Stromal cell of bone marrow (primary cell): ENCODE measurements at places on chromosomes 6 and 20.

DNA sequence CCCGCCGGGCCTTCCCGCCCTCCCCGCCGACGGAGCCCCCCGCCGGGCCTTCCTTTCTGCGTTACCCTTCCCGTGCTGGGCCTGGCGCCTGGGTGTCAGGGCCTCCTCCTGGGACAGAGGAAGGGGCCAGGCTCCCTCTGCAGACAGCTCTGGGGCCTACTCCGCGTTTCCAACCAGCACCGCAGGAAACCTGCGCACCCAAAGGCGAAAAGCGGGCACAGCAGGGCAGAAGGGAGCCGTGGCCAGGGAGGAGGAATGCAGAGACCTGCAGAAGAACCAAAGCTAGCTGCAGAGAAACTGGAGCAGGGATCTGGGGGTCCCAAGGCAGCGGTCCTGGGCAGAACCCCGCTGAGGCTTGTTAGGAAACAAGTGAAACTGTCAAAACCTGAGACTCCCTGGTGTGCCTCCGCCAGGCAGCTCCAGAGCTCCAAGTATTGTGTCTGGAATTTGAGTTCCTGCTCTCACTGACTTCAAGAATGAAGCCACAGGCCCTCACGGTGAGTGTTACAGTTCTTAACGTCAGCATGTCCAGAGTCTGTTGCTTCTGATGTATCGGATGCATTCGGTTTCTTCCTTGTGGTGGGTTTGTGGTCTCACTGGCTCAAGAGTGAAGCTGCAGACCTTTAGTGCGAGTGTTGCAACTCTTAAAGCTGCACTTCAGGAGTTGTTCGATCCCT is 33.3 kb downstream of the IRF4 start:
- DNase-seq, result no peak

DNA sequence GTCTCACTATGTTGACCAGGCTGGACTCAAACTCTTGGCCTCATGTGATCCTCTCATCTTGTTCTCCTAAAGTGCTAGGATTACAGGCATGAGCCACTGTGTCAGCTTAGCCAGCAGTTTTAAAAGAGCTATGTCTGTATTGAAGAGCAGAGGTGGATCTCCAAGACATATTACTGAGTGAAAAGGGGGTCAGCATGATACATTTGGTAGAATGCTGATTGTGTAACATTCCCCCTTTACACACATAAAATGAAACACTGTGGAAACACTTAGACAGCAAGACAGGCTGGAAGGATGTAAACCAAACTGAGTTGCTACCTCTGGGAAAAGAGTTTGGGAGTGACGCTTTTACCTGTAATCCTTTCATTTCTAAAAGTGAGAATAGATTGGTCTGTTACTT is 1.7 kb upstream of the RIPOR3 start:
- no peak for DNase-seq

GRCh38 chr20:59191756-59192532 is 28.3 kb downstream of the ZNF831 start:
- no peak for DNase-seq

- no peak for DNase-seq
Measured at GRCh38 chr20:53916173-53916512, 154.3 kb downstream of the BCAS1 start.

GRCh38 chr6:26295691-26296555 is 69.1 kb upstream of the BTN3A2 start:
- DNase-seq, result no peak
